Endothelial cell (in vitro differentiated cells): ENCODE measurements at places on chromosomes 16 and 17. TPM values are rescaled to one million over a fixed set of nuclear protein-coding genes. Genes with fewer than 3 reads are reported as not detected.

Gene GDPD1
- total RNA-seq, result 3.1 TPM

Gene MT2A
- total RNA-seq, result 2.4 TPM

GRCh38 chr16:23826528-23827045 lies 9.2 kb upstream of the PRKCB start:
- DNase-seq, result no peak

DNA sequence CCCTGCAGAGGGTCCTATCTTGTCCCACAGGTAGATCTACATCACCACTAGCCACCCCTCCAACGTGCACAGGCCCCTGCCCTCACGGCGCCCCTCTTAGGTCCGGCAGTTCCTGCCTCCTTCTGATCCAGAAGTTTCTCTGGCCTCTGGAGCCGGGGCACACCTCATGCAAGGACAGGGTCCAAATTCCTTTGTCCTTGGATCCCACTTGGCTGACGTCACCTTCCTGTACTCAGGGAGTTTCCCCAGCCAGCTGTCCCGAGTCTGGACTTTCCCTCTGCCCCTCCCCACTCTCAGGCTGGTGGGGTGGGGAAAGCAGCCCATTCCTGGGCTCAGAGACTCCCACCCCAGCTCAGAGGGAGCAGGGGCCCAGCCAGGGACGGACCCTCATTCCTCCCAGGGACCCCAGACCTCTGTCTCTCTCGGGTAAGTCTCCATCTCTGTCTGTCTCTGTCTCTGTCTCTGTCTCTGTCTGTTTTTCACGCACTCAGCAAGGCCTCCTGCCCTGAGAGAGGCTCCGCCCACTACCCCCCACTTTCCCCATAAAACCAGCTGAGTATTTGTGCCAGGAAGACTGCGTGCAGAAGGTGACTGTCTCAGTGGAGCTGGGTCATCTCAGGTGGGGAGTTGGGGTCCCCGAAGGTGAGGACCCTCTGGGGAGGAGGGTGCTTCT lies at the start of gene IL32:
IL32 (plus strand) TSS at position 572 of the 673 bp plus-strand sequence. CDS start 172 bp downstream, outside the sequence.
- no peak for DNase-seq

DNA sequence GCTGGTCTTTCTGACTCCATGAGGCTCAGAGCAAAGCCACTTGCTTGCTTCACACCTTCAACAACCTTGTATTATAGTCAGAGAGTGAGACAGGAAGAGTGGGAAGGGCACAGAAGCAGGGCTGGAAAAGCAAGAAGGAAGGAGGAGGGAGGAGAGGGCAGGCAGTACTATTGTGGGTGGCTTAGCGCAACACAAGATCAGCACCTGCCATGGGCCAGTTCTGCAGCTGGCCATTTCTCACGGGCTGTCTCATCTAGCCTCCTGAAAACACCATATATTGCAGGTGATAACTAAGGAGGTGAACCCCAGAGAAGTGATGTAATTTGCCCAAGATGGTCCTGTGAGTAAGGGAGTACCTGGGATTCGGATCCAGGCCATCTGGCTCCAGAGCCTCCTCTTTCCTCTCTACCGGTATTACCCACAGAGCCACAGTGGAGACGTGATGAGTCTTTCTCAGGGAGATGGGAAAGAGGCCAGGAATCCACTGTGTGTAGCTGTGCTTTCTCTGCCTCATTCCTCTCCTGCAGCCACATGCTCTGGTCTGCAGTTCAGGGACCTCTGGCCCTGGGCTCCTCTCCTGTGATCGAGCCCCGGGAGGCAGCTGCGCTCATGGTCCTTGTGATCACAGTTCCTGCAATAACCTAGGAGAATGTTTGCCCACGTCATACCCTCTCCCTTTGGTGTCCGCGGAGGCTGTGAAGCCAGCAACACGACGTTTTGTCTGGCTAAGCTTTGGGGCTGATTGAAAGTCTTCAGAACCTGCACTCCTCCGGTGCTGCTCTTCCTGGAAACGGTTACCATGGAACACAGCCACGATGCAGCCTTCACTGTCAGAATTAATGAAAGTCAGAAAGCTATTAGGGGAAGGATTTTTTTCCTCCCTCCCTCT lies 178.1 kb upstream of the CCL2 start:
- DNase-seq, result no peak

- DNase-seq, result peak; percentile 69
Measured at GRCh38 chr17:80649672-80650330, 105.2 kb downstream of the RPTOR start.

- DNase-seq, result no peak
Measured at GRCh38 chr16:53821487-53821886, 117.5 kb downstream of the FTO start.

DNA sequence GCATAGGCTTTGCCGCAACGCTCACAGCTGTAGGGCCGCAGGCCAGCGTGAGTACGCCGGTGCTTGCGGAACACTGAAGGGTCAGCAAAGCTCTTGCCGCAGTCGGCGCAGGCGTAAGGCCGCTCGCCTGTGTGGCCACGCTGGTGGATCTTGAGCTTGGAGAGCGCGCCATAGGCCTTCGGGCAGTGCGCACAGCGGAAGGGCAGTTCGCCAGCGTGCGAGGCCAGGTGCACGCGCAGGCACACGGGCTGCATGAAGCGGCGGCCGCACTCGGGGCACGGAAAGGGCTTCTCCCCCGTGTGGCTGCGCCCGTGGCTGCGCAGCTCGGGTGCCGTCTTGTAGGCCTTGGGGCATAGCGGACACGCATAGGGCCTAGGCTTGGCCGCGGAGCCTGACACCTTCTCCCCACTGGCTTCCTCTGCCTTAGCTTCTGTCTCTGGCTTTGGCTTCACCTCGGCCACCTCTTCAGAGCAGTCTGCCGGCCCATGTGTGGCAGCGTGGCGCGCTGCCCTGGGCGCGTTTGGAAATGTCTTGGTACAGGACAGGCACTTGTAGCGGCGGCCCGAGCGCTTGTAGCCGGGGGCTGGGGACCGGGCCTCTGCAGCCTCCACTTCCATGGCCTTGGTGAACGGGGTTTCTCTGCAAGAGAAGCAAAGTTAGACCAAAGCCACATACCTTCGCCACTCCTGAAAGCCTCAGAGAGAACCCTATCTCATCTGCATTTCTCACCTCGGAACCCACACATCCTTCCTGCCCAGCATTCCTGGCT lies 10.0 kb downstream of the ZNF668 start:
- DNase-seq, result no peak

DNA sequence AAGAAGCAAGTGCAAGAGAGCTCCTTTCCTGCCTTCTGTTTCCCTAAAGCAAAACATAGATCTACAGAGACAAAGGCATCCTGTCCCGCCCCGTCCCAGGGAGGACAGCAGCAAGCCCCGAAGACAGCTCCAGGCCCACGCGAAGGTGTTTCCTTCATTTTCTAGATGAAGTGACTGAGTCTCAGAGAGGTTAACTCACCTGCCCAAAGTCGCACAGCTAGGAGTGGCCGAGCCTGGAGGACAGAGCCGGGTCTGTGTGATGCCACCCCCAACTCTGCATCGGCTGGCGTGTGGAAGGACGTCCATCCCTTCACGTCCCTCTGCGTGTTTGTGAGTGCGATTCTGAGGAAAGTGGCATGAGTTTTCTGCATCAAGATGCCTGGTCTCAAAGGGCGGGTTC lies 187.2 kb upstream of the CHMP6 start:
- no peak for DNase-seq

- DNase-seq, result no peak
Measured at GRCh38 chr16:12613131-12613991, 190.3 kb downstream of the CPPED1 start.

GRCh38 chr16:19114359-19115147 lies 789 bp downstream of the ITPRIPL2 start:
- peak; percentile 68 for DNase-seq

GRCh38 chr17:14144508-14144907 lies 75.2 kb downstream of the COX10 start:
- no peak for DNase-seq

DNA sequence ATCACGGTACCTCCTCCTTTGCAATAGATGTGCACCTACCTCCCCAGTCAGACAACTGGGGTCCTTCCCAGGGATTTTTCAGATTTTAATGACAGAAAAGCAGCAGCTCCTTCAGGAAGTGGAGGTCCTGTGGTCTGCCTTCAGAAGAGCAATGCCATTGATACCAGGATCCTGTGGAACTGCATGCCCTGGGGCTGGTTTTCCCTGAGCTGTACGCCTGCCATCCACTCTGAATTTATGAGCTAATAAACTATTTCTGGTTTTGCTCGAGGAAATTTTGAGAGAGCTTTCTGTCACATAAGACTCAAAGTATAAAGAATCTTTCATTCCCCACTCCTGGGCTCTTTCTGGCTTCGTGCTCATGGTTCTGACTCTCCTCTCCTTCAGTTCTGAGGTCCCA lies 10.0 kb upstream of the CCL23 start:
- DNase-seq, result no peak

DNA sequence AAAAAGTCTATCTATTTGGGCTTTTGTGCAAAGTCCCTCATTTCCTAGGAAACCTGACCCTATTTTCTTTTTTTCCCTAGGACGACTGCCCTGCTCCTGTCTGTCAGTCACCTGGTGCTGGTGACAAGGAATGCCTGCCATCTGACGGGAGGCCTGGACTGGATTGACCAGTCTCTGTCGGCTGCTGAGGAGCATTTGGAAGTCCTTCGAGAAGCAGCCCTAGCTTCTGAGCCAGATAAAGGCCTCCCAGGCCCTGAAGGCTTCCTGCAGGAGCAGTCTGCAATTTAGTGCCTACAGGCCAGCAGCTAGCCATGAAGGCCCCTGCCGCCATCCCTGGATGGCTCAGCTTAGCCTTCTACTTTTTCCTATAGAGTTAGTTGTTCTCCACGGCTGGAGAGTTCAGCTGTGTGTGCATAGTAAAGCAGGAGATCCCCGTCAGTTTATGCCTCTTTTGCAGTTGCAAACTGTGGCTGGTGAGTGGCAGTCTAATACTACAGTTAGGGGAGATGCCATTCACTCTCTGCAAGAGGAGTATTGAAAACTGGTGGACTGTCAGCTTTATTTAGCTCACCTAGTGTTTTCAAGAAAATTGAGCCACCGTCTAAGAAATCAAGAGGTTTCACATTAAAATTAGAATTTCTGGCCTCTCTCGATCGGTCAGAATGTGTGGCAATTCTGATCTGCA lies 12.9 kb downstream of the TMEM98 start:
- no peak for DNase-seq
